ENCODE measurements at places on chromosomes 7 and 10.

DNA sequence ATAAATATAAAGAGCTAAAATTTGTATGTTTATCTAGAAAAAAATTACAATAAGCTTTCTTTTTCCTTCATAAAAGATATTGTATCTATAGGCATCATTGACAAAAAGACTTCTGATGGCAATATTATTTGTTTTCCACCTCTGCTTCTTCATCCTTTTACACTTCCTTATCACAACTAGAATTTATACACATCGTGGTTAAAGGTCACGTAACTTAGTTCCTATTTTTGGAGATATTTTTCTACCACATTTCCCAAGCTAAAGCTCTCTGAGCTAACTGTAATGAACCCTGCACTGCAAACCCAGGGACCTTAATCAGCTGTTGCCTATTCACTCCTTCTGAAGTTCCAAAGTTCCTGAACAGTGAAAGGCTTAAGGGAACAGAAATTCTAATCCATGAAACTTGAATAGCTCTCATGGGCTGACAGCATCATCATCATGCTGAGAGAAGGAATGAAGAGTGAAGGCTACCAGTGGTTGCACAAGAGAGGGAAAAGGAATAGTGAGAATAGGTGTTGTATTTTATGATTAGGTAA lies 106.1 kb upstream of the SLC13A1 start:
- no peak for DNase-seq

DNA sequence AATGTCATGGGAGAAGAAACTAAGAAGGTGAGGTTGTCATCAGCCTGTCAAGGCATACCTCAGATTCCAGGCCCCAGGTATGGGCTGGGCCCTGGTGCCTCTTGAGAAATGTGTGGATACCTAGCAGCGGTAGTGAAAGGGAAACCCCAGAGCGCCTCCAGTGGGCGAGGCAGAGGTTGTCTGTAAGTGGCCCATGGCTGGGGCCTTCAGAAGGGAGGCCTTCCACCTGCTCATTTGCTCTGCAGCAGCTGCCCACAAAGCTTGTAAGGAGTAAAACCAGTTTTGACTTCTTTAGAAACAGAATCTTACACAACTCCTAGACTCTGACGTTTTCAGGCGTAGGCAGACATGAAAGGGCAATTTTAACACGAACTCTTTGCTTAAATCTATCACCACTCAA lies 509.9 kb downstream of the PARD3 start:
- no peak for DNase-seq

GRCh38 chr10:117007080-117007479 lies 2.1 kb upstream of the SHTN1 start:
- DNase-seq = no peak

- no peak for DNase-seq
These were observed 27.6 kb downstream of the MKRN1 start for GRCh38 chr7:140451716-140452115.

DNA sequence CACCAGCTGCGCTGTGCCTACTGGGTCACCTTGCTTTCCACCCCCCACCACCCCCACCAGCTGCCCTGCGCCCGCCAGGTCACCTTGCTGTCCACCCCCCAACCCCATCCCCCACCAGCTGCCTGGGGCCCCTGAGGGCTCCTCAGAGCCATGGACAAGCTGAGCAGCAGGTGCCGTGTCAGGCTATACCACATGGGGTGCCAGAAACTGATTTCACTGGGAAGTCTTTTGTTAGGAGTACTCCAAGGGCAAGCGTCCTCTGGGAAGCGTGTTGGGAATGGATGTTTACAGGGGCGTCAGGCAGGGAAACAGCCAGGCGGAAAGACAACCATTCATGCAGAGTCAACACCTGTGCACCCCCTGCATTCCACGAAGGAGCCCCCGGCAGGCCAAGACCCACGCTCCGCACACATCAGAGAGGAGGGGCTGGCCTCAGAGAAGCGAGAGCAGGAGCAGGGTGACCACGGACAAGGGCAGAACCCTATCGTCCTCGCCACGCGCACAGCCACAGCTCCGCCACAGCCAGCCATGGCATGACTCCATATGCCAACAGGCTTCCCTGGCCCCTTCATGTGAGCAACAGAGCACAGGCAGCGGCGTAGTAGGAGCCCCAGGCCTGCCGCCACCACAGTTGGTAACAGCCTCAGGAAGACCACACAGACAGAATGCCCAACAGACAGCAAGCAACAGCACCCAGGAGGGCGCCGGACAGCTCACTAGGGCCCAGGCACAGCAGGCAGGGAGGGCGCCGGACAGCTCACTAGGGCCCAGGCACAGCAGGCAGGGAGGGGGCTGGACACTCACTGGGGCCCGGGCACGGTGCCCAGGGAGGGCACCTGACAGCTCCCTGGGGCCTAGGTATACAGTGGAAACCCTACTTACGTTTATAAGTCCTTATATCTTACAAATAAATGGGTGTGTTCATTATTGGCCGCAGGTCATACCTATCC lies 180.8 kb downstream of the MAD1L1 start:
- no peak for DNase-seq

DNA sequence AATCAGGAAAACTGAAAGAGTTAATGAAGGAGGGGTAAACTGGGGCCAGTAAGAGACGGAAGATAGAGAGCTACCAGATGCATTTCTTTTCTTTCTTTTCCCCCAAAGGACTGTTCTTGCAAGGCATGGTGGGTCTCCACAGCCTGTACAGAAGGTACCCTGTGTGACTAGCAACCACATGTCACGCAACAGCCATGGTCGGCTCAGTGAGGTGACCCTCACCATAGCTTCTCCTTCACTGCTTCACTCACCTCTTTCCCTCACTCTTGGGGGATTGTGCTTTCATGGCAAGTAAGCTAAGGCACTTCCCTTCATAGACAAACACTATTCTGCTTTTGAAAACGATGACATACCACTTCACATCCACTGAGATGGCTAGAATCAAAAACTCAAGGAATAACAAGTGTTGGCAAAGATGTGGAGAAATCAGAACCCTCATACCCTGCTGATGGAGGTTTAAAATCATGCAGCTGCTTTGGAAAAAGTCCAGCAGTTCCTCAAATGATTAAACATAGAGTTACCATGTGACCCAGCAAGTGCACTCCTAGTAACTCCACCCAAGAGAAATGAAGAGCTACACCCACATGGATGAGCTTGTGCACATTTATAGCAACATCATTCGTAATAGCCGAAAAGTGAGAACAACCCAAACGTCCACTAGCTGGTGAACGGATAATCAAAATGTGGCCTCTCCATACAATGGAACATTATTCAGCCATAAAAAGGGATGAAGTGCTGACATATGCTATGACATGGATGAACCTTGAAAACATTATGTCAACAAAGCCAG lies 3.8 kb upstream of the INSIG1 start:
- no peak for DNase-seq

- no peak for DNase-seq
These were observed 1.6 kb downstream of the BAMBI start for GRCh38 chr10:28678687-28679457.

DNA sequence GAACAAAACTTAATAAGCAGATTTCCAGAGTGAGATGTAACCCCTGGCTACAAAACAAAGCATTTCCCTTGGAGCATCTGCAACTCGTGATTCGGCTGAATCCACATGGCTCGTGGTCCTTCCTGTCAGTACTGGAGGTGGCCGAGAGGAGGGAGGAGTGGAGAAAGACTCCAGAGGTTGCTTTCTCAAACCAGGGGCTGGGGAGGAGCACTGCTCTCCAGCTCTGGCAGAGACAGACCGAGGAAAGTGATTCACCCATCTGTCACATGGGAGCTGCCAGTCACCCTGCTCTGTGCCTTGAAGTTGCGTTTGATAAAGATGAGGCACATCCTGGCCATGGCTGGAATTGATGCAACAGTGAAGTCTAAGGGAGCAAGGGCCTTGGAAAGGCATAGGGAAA lies 72.7 kb downstream of the COL13A1 start:
- no peak for DNase-seq

GRCh38 chr10:19572056-19572455 lies 244.2 kb upstream of the PLXDC2 start:
- DNase-seq = no peak

GRCh38 chr7:122038904-122039303 lies 105.1 kb downstream of the AASS start:
- DNase-seq = no peak

- no peak for DNase-seq
These were observed 302.7 kb upstream of the MEOX2 start for GRCh38 chr7:15989194-15989593.

- DNase-seq = no peak
These were observed 4.8 kb upstream of the CPA4 start for GRCh38 chr7:130288168-130288567.

GRCh38 chr7:156735851-156736250 lies 95.3 kb downstream of the RNF32 start:
- DNase-seq = no peak

GRCh38 chr7:158868764-158869410 lies 12.5 kb downstream of the DYNC2I1 start:
- no peak for DNase-seq

DNA sequence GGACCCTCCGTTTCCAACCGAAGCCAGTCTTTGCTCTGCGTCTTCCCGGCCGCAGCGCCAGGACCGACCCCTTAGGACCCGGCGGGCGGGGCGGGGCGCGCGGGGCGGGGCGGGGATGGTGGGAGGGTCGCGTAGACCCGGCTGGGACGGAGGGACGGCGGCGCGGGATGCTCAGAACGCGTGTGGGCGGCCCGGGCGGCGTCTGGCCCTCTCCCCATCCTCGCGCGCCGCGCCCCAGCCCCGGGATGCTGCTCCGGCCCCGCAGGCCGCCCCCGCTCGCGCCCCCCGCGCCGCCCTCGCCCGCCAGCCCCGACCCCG lies at the start of gene UTF1:
TSS of gene UTF1 (plus strand) at position 174 of the 318 bp plus-strand sequence. CDS start at position 246, 72 bp downstream.
- no peak for DNase-seq

GRCh38 chr10:73597346-73597745 lies 6.2 kb upstream of the USP54 start:
- no peak for DNase-seq

- DNase-seq = no peak
These were observed 431.8 kb upstream of the FZD8 start for GRCh38 chr10:36073796-36074345.

DNA sequence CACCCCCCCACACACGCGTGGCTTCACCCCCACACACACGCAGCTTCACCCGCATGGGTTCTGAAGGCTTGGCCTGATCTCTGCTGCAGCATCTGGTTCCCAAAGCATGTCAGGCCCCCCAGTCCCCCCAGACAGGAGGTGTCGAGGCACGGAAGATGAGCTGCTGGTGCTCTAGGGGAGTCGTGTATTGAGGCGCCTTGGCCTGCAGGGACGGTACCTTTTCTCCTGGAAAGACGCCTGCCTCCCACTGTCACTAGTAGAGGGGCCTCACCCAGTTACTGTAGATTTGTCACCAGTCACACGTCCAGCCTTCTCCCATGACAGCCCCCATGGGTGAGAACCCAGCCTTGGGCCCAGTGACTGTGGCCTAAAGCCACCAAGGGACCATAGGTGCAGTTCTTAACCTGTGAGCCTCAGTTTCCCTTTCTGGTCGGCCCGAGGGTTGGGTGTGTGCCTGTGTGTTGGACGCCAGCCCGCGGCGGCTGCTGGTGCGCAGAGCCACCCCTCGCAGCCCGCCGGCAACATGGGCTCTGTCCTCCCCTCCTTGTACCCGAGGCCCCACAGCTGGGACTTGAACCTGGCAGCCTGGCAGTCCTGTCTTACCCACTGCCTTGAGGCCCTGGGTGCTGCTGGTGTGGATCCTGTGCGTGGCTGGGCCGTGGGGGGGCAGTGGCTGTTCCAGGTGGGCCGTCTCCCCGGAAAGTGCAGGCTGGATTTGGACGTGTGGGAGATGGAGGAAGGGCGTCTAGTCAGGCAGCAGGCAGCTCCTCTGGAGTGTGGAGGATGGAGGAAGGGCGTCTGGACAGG lies 81.7 kb downstream of the NKX6-2 start:
- no peak for DNase-seq

- DNase-seq = no peak
These were observed 44.4 kb downstream of the CUBN start for GRCh38 chr10:17085011-17085725.

DNA sequence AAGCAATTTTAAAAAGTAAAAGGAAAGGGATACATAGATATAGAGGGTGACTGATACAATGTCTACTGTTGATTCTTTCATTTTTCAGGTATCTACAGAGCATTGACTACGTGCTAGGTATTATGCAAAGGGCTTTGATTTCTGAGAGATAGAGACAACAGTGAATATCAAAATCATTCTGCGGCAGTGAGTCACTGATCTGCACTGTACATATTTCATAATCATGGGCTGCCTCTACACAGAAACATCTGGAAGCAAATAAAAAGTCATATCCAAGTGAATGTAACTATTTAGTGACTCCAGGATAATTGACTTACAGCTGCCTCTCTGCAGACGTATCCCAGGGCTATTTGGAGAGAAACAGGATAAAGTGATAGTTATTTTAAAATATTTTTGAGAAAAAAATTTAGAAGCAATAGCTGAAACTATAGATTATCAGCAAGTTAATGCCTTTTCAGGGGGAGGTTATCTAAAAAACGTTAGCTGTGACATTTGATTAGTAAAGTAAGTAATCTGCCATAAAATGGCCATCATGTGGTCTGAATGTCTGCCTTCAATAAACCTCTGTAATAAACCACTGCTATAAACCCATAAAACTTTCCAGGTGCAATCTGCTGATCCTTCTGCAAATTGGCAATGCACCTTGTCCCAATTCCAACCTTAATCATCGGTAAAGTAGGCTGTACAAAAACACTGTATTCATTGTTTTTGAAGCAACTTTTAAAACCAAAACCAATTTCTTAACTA lies 43.7 kb downstream of the CPXM2 start:
- DNase-seq = no peak

GRCh38 chr7:99451936-99452335 lies 13.2 kb downstream of the CPSF4 start:
- no peak for DNase-seq
